ENCODE measurements at places on chromosomes 4 and X. TPM values are rescaled to one million over a fixed set of nuclear protein-coding genes. Genes with fewer than 3 reads are reported as not detected.

Gene LRRC66
- total RNA-seq, result 0.31 TPM

Gene DCUN1D4
- 48.9 TPM for total RNA-seq

Gene GLOD5
- not detected for total RNA-seq

Gene CSAG2
- total RNA-seq, result not detected

Gene FAM47C
- total RNA-seq, result not detected

Gene TEX13D
- 0.17 TPM for total RNA-seq

Gene HSFX4
- not detected for total RNA-seq

Gene COL4A5
- 583 TPM for total RNA-seq

Gene TBC1D1
- 274 TPM for total RNA-seq

Gene FAM241A
- total RNA-seq, result 8.1 TPM

Gene PPP2R2C
- total RNA-seq, result 4.6 TPM

Gene TCEAL6
- total RNA-seq, result 0.39 TPM

Gene RBM46
- total RNA-seq, result not detected

Gene NEXMIF
- total RNA-seq, result 6.6 TPM

Gene VEGFD
- total RNA-seq, result 5.7 TPM

Gene ZNF732
- not detected for total RNA-seq

Gene CFP
- total RNA-seq, result 4.3 TPM

Gene PABPC1L2A
- not detected for total RNA-seq

Gene PRRG1
- total RNA-seq, result 8.3 TPM

Gene NPY2R
- not detected for total RNA-seq

Gene AWAT2
- not detected for total RNA-seq

Gene GNRHR
- total RNA-seq, result not detected

Gene FDCSP
- 19.1 TPM for total RNA-seq

All from gastroesophageal sphincter (tissue), 4 donors.